ENCODE measurements at places on chromosomes 1 and 21.
A peak's percentile ranks its signal among the peaks of the same experiment; 100 is the strongest.

DNA sequence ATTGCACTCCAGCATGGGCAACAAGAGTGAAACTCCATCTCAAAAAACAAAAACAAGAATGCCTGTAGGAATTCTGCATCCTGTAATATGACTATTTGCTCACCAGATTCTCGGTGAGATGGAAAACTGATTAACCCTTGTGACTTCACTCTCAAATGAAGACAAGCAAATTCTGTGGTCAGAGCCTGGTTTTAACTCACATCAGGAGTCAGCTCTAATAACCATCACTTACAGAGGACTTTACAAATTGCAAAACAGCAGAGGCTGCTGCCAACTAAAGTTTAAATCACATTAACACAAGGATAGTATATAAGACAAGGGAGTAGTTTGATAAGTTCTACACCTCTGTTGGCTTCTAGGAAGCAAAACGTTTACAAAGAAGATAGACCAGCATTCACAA is 35.7 kb upstream of the FAM163A start:
- no peak for DNase-seq

GRCh38 chr1:12488666-12489354 is 129.2 kb downstream of the DHRS3 start:
- no peak for DNase-seq

- no peak for DNase-seq
These were observed 5.8 kb upstream of the MAP3K7CL start for GRCh38 chr21:29124645-29125044.

DNA sequence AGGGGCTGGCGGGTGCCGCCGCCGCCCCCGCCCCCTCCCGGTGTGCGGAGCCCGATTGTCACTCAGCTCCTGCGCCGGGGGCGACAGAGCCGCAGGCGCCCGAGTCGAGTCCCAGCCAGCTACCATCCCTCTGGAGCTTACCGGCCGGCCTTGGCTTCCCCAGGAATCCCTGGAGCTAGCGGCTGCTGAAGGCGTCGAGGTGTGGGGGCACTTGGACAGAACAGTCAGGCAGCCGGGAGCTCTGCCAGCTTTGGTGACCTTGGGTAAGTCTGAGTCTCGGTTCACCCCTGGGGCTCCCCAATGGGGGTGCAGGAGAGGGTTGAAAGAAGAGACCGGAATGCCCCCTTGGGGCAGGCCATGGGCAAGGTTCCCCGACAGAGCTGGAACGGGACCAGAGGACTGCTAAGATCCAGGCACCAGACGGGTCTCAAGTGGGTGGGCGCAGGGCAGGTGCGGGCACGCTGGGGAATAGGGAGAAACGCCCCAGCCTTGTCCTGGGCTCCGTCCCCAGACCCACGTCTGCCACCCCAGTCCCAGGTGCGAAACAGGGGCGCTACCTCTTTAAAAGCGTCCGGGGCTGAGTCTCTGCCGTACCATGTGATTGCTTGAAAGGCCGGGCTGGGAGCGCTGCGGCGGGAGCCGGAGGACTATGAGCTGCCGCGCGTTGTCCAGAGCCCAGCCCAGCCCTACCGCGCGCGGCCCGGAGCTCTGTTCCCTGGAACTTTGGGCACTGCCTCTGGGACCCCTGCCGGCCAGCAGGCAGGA is at the start of gene ADORA1:
ADORA1 (plus strand) TSS at position 61 of the 765 bp plus-strand sequence. CDS start 1,116 bp downstream, outside the sequence.
- DNase-seq: no peak

DNA sequence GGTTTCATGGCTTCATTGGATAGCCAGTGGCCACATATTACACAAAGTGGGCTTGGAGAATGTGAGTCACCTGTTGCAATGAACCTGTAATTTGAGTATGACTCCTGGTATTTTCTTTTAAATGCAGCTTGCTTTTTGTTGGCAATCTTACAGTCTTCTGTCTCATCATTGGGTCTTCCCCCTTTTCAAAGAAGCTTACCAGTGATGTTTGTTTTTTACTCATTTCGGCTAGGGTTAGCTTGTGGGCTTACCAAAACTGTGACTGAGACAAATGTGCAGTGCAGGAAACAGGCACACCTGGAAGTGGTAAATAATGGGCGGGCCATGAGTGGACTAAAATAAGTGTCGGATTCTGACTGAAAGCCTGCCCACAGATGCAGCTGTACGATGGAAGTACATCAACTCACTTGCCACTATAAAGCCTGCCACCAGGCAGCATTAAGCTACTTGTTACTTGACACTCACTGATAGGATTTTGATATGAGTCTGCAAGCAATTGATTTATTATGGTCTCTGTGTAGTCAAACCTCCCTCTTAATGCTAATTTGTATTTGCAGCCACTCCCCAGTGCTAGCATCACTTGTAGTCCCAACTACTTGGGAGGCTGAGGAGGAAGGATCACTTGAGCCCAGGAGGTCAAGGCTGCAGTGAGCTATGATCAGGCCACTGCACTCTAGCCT is 4.2 kb downstream of the HHAT start:
- peak; percentile 87 for DNase-seq

DNA sequence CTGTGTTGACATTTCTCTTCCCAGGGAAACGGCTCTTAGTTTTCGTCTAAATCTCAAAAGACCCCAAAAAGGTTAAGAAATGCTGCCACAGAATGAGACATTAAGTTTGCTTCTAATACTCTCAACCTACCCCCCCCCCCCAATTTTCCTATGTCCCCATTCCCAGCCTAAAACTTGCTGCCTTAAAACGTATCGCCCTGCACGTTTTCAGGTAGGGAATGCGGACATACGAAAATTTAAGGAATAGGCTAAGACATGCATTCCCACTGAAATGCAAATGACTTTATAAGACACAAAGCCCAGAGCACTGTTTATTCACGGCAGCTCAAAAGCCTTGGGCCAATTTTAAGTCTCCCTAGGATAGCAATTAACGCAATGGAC is 45.4 kb downstream of the GFI1 start:
- no peak for DNase-seq

DNA sequence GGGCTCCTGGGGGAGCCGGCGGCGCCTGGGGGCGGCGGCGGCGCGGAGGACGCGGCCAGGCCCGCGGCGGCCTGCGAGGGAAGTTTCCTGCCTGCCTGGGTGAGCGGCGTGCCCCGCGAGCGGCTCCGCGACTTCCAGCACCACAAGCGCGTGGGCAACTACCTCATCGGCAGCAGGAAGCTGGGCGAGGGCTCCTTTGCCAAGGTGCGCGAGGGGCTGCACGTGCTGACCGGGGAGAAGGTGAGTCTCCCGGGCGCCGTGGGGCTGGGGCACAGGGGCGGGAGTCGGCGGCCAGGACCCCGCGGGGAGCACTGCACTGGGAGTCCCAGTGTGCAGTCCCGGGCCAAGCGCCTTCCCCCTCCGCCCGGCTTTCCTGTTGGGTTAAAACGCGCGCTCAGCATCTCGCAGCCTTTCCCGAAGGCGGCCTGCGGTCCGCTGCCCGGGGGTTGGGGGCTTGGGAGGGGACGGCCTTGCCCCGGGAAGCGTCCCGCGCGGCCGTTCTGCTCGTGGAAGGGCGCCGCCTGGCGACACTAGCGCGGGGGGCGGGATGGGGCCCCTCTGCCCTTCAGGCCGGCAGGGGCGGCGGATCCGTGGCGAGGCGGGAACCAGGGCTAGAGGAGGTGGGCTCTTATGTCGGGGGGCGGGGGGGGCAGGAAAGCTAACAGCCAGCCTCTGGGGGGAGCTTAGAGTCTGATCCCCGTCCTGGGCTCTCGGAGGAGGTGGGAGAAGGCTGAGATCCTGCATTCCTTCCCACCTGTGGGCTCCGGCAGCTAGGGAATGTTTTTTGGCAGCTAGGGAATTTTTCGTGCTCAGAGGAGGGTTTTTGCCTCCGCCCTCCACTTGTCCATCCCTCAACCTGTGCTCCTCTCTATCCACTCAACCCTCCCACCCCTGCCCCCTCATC is 1.1 kb downstream of the HUNK start:
- no peak for DNase-seq

DNA sequence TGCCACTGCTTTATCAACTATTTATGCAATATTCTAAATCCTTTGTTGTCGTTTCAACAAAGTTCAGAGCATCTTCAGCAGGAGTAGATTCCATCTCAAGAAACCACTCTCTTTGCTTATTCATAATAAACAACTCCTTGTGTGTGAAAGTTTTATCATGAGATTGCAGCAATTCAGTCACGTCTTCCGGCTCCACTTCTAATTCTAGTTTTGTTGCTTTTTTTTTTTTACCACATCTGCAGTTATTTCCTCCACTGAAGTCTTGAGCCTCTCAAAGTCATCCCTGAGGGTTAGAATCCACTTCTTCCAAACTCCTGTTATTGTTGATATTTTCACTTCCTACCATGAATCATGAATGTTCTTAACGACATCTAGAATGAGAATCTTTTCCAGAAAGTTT is 14.8 kb upstream of the ETS2 start:
- DNase-seq: no peak

- DNase-seq: no peak
These were observed 21.8 kb upstream of the GORAB start for GRCh38 chr1:170510163-170510562.

DNA sequence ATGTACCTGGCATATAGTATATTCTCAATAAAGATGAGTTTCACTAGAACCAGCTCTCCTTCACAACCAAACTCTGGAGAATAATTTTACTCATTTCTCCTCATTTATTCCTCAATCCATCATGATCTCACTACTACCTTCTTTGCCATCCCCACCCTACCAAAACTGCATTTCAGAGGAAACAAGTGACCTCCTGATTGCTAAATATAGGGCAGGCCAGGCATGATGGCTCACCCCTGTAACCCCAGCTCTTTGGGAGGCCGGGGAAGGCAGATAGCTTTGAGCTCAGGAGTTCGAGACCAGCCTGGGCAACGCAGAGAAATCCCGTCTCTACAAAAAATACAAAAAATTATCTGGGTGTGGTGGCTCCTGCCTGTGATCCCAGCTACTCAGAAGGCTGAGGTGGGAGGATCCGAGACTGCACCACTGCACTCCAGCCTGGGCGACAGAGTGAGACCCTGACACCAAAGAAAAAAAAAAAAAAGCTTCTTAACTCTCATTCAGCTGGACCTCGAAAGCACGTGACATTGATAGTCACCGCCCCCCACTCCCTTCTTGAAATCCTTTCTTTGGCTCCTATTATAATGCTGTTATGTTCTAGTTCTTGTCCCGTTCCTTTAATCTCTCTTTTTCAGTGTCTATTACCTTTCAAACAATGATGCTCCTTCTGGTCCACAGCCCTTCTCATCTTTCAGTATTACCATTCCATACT is 2.1 kb downstream of the TESK2 start:
- no peak for DNase-seq

DNA sequence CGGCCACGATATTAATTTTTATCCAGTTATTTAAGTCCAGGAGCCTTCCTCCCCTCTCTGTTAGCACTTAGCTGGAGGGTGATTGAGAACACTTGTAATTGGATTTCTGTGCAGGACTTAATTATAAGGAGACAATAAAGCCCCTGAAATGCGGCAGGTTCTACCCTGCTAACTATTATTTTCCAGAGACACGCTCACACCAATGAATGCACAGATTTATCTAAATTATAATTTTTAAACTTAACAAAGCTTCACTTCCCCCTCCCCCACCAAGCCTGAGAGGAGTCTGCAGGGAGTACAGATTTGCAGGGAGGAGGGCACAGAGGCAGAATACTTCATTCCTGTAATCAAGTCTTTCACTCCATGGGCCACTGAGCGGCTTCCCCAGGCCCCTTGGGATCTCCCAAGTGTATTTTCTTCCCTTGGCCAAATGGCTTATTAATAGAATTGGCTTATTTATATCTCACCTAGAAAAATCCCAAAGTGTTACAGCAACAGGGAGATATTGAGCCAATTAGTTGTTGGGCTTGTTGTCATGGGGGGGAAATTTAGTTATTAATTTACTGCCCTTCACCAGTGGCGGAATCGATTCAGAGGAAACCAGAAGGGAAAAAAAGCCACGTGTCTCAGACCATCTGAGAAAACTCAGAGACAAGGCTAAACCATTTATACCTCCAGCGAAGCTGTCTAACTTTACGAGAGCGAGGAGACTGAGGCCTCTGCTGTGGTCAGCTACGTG is 99.0 kb upstream of the CD34 start:
- no peak for DNase-seq

- DNase-seq: no peak
These were observed 49.8 kb downstream of the COLGALT2 start for GRCh38 chr1:183987593-183988318.

- no peak for DNase-seq
These were observed 14.6 kb upstream of the MPZL1 start for GRCh38 chr1:167706931-167707877.

DNA sequence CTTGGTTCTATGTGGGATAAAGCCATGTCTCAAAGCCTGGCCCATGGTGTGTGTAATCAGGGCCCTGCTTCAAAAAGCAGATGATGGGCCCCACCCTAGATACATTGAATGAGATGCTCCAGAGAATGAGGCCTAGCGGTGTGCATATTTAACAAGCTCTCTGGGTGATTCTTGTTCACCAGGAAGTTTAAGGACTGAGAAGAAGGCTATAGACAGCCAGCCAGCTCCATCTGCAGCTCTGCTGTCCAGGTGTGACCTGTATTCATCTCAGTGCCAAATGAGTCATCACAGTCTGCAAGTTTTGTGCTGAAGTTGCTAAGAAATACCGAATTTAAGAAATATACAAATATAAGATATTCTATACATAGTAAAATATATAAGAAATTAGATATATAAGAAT is 182.0 kb upstream of the RUNX1 start:
- DNase-seq: peak; percentile 22

DNA sequence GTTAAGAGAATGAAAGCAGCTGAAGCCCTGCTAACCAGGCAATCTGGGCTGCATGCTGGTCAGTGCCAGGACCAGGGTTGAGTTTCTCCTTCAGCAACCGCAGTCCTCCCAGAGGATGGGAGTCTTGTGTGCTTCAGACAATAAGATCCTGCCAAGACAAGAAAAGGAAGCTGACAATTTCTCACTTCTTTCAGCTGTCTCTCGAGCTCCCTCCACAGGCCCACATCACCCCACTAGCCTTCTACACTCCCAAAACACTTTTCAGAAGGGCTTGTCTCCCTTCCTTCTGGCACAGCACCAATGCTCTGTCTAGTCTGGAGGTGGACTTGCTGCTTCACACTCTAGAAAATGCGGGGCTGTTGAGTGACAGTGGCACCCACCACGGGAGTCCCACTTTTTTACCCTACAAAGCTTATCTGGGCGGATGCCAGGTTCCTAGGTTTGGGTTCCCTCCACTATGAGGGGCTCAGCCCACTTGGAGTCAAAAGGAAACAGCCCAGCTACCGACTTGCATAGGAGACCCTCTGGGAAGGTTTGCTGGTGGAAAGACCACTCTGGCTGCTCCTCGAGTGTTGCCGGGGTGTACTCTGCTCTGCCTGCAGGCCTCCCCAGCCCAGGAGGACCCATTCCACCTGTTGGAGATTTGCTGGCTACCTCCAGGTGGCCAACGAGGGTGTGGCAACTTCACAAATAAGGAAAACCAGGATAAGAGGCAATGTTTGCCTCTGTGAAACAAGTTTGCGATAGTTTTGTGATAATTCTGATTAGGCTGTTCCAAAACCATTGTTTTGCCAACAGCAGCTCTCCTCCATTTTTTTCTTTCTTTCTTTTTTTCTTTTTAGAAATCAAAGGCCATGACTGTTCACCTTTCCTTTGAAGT is 68.9 kb downstream of the TENT5C start:
- DNase-seq: no peak

GRCh38 chr1:185426848-185427247 is 109.8 kb upstream of the IVNS1ABP start:
- no peak for DNase-seq

Data from GM12864 (cell line).